ENCODE measurements at places on chromosomes 13 and 19.

DNA sequence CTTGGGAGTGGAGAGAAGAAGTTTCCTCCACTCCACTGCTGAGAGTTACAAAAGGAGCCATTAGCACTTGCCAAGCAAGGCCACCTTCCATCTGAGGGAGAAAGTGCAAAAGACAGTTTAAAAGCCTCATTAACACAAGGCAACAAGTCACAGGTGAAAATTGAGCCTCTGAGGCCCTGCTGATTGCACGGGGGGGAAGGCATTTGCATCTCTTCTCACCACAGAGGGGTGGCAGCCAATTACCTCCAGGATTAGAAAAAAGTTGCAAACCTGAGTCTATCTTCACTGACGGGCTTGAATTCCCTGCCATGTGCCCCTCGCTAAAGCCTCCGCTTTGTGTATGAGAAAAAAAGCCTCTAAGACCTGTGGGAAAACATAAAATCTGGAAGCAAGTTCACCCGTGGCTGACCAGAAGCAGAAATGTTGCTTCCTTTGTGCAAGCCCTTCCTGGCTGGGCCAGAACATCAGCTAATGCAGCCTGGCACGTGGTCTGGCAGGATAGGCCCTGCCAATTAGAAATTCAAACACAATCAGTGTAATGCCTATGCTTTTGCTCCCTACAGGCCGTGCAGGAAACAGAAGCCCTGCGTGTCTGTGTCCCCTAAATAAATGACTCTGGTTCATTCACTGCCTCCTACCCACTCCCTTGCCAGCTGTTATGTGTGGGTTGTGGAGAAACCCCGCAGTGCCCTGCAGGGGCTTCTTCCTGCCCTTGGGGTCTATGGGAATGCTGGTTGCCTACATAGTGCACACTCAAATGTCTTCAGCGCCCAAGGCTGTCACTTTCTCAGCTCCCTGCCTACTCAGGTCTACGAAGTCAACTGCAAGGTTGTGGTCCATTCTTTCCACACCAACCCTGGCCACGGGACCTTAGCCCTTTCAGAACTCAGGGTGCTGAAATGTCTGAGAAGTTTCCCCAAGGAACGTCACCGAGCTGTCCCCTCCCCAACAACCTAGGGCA, 150.2 kb downstream of the UQCRFS1 start:
- DNase-seq, result no peak

GRCh38 chr19:39296906-39297305, 699 bp downstream of the IFNL1 start:
- DNase-seq, result no peak

DNA sequence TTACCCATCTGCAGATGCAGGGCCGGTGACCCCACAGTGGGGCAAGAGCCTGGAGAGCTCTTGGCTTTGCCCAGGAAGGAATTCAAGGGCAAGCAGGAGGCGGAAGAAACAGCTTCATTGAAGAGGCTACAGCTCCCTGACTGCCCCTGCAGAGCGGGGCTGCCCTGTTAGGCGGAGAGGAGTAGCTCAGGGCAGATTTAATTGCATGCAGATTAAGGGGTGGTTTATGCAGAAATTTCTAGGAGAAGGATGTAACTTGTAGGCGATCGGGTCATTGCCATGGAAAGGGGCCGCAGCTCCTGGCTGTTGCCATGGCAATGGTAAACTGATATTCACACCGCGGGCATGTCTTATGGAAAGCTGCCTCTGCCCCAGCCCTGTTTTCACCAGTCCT, 94.1 kb downstream of the ATP11A start:
- DNase-seq, result no peak

- DNase-seq, result no peak
These were observed 28.8 kb upstream of the TMEM255B start for GRCh38 chr13:113730258-113730691.

DNA sequence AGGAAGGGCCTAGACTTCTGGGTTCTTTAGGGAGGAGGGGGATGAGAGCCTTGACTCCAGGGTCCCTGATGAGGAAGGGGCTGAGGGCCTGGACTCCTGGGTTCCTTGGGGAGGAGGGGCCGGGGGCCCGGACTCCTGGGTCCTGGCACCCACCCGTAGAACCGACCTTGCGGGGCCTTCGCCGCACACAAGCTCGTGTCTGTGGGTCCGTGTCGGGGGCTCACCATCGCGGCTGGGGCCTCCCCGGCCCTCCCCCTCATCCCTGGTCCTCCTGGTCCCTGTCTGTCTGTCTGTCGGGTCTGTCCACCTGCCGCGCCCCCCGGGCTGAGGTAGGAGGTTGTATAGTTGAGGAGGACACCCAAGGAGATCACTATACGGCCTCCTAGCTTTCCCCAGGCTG, 662 bp upstream of the SPACA6 start:
- DNase-seq, result no peak

DNA sequence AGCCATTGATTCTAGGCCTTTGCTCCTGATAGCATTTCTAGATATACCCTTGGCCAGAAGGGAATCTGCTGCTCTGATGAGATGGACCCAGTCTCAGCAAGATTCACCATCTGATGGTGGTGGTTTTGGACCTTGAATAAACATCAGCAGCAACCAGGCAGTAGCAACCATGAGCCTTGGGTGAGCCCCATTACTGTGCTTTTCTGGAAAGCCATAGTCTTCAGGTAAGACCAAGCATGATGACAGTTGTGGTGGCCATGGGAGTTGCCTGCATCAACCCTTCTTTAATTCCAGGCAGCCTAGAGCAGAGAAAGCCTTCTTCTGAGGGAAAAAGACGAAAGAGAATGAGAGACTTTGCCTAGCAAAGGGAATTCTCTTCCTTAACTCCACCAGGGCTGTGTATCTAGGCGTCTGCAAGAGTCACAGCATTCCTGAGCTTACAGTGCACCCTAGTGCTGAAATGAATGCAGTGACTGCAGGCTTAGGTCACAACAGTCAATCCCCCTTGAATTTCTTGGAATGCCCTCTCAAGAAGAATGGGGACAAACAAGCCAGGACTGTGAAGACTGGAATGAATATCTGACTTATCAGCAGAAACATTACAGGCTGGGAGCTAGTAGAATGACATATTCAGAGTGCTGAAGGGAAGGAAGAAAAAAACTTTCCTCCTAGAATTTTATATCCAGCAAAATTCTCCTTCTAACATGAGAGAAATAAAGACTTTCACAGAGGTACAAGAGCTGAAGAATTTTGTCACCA, 942.4 kb upstream of the PCDH20 start:
- DNase-seq, result no peak

GRCh38 chr13:24166561-24166960, 6.0 kb downstream of the SPATA13 start:
- DNase-seq, result no peak

- DNase-seq, result no peak
These were observed 528.3 kb upstream of the ATXN8OS start for GRCh38 chr13:69579351-69579750.

Measured in GOT3 (cell line).